Nasal cavity respiratory epithelium epithelial cell of viscerocranial mucosa (primary cell): ENCODE measurements at places on chromosomes 7 and 10. TPM values are rescaled to one million over a fixed set of nuclear protein-coding genes. Genes with fewer than 3 reads are reported as not detected.

The CCDC136 gene
- total RNA-seq, result under 0.01 and 0.28 TPM in 2 replicates

The FOXP2 gene
- 1.1 and 3.1 TPM in 2 replicates for total RNA-seq

The ZNF467 gene
- total RNA-seq, result 0.68 and 3.6 TPM in 2 replicates

The TECPR1 gene
- total RNA-seq, result 13.0 and 25.9 TPM in 2 replicates

The KCNH2 gene
- under 0.01 and 0.14 TPM in 2 replicates for total RNA-seq

The TCAF2 gene
- 0.34 and 4.5 TPM in 2 replicates for total RNA-seq

The ERVW-1 gene
- not detected in 2 replicates for total RNA-seq

The BTAF1 gene
- total RNA-seq, result 51.3 and 51.4 TPM in 2 replicates

The IL15RA gene
- total RNA-seq, result 0.68 and 3.6 TPM in 2 replicates

The OIT3 gene
- total RNA-seq, result 0.14 TPM in 1 of 2 replicates, not detected in the other

The SPAG6 gene
- not detected in 2 replicates for total RNA-seq

The NEUROD6 gene
- total RNA-seq, result not detected in 2 replicates

The FIS1 gene
- 104 and 109 TPM in 2 replicates for total RNA-seq

The GSTO2 gene
- 6.5 and 18.8 TPM in 2 replicates for total RNA-seq

The CDK14 gene
- 3.1 and 19.5 TPM in 2 replicates for total RNA-seq

The AMZ1 gene
- total RNA-seq, result under 0.01 TPM in 1 of 2 replicates, not detected in the other

The GJD4 gene
- 0.07 TPM in 1 of 2 replicates, not detected in the other for total RNA-seq

The SCIN gene
- total RNA-seq, result under 0.01 and 3.2 TPM in 2 replicates

The PDIA4 gene
- 298 and 531 TPM in 2 replicates for total RNA-seq

The PNLIPRP2 gene
- not detected in 2 replicates for total RNA-seq

The ZNF853 gene
- 0.34 and 0.43 TPM in 2 replicates for total RNA-seq

The BMPER gene
- under 0.01 and 0.14 TPM in 2 replicates for total RNA-seq

The ITGA8 gene
- not detected in 2 replicates for total RNA-seq

The NUTM2A gene
- total RNA-seq, result 0.68 and 0.71 TPM in 2 replicates

The ADIRF gene
- total RNA-seq, result 1.00 and 63.6 TPM in 2 replicates

The EN2 gene
- total RNA-seq, result under 0.01 and 0.07 TPM in 2 replicates

The PTN gene
- total RNA-seq, result under 0.01 and 0.07 TPM in 2 replicates
